MCF 10A (cell line): ENCODE measurements at places on chromosomes 7 and 10. TPM values are rescaled to one million over a fixed set of nuclear protein-coding genes. Genes with fewer than 3 reads are reported as not detected.
A peak's percentile ranks its signal among the peaks of the same experiment; 100 is the strongest.

DNA sequence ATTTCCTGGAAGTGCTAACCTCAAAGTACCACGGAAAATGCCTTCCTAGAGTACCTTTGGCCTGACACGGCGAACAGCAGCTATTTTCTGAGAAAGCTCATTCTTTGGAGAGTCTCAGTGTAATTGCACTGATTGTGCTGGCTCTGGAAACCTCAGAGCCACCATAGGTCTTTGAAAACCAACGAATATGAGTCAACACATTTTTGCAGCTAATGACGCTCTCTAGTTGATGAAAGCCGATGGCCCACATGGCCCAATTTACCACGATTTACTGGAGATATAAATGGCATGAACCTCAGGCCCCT is 187.1 kb downstream of the ADARB2 start:
- no peak overlapping the region for H3K4me3 ChIP-seq
- H3K27me3 ChIP-seq = no peaks in the 10 kb centered on the region

DNA sequence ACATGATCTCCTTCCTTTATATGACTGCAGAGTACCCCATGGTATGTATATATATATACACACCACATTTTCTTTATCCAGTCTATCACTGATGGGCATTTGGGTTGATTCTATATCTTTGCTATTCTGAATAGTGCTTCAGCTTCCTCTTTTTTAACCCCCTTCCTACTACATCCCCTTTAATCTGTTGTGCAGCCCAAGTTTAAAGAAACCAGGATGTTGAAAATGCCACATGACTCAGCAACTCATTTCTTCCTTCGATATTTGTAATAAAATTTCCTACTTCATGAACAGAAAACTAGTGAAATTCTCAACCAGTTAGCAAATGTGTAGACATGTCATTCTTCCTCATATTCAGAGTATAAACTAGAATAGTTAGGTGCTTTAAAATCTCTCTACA is 1245.7 kb upstream of the SORCS1 start:
- no peaks in the 10 kb centered on the region for H3K4me1 ChIP-seq
- no peaks in the 10 kb centered on the region for H3K36me3 ChIP-seq
- H3K27me3 ChIP-seq = no peaks in the 10 kb centered on the region
- DNase-seq = no peak

- H3K4me1 ChIP-seq = no peaks in the 10 kb centered on the region
- H3K36me3 ChIP-seq = no peaks in the 10 kb centered on the region
- no peak overlapping the region for H3K27ac ChIP-seq
- H3K27me3 ChIP-seq = no peaks in the 10 kb centered on the region
- peak; percentile 26 for DNase-seq
- H3K4me3 ChIP-seq = no peak overlapping the region
Measured at GRCh38 chr10:98361131-98362025, 53.6 kb downstream of the PYROXD2 start.

DNA sequence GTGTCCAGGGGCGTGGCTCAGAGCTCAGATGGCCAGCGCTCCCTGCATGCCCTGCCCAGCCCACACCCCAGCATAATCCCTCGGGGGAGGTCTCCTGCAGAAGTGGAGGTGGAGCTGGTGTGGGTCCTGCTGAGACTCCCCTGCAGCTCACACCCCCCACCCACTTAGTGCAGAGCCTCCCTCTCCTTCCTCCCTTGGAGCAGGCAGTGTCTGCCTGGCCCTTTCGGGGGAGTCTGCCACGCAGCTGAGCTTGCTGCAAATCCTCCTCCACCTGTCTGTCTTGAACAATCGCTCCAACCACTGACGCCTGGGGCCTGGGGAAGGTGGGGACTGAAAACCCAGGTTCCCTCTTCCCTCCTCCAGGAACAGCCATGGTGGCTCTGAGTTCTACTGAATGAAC is 219.7 kb upstream of the PPP2R2D start:
- no peak overlapping the region for H3K27ac ChIP-seq
- no peaks in the 10 kb centered on the region for H3K27me3 ChIP-seq
- no peaks in the 10 kb centered on the region for H3K36me3 ChIP-seq

DNA sequence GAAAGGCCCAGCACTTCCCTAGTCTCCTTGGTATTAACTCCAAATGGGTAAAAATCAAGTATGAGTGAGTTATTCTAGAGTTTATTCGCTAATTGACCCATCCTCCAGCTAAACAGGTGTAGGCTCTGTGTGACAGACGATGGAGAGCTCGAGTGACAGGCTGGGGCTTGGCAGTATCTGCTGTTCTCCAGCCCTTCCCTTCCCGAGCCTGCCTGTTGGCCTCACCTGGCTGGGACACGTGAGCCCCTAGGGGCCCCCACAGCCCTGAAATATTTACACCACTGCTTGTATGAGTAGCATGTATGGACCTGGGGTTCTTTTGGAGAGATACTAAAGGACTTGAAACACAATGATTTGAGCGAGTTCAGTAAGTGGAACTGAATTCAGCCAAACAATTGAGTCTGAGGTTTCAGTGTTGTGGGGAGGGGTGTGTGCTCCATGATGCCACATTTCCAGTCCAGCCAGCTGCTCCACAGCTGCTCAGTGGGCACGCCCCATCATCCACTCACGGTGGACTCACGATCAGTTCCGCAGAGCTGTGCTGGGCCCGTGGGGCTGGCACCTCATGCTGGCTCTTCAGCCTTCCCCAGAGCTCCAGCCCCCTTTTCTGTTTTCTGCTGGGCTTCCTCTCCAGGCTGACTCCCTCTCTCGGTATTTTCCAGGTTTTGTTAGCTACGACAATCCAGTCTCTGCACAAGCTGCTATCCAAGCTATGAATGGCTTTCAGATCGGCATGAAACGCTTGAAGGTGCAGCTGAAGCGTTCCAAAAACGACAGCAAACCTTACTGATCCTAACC is 283.0 kb downstream of the USP6NL start:
- no peak for DNase-seq
- no peak overlapping the region for H3K4me3 ChIP-seq
- no peak overlapping the region for H3K27ac ChIP-seq
- H3K27me3 ChIP-seq = no peaks in the 10 kb centered on the region
- H3K36me3 ChIP-seq = no peaks in the 10 kb centered on the region
- H3K4me1 ChIP-seq = peaks cover 16% of the 10 kb centered on the region

DNA sequence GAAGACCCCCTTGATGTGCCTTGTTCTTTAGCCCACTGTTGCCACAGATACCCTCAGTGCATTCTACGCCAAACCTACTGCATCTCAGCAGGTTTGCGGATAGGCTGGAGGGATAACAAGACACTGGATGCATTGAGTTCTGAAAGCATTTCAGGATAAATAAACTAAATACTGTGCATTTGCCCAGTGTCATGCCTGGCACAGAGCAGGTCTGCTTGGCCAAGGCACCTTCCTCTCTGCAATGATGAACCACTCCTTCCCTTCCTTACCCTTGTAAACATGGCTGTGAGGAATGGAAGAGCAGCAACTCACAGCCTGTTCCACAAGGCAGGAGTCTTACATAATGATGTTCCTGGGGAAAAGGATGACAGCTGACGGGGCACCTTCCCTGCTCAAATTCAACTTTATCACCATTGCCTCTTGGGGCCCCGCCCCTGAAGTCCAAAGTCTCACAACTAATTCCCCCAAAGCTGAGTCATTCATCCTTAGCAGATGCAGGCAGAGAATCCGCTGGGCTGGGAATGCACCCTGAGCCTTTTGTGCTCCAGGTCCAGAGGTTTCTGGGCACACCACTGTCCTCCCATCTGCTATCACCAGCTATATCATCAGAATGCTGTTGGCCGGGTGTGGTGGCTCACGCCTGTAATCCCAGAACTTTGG is 11.6 kb downstream of the DDX56 start:
- no peaks in the 10 kb centered on the region for H3K27me3 ChIP-seq
- peaks cover 26% of the 10 kb centered on the region for H3K36me3 ChIP-seq
- H3K27ac ChIP-seq = no peak overlapping the region
- peaks cover 16% of the 10 kb centered on the region for H3K4me1 ChIP-seq
- no peak overlapping the region for H3K4me3 ChIP-seq

DNA sequence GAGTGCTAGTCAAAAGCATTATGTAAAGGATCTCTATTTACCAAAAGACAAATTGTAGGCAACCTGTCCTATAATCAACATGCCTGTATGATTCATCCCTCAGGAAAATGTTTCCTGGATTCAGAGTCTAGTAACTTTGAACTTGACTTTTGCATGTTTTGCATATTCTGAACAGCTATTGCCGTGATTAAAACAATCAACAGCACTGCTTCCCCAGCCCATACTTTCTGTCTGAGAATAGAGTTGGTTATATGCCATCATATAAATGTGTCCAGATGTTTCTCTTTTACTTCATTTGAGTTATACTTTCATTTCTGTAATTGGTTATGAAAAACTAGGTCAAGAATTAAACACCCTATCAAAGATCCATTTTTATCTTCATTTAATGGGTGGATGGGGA is 83.5 kb downstream of the ZMYND11 start:
- no peak overlapping the region for H3K27ac ChIP-seq
- H3K4me3 ChIP-seq = no peak overlapping the region
- H3K4me1 ChIP-seq = no peaks in the 10 kb centered on the region
- DNase-seq = no peak

GRCh38 chr7:57821438-57822382 is 371.7 kb downstream of the ZNF716 start:
- no peaks in the 10 kb centered on the region for H3K4me1 ChIP-seq
- H3K36me3 ChIP-seq = no peaks in the 10 kb centered on the region
- no peak overlapping the region for H3K27ac ChIP-seq
- H3K27me3 ChIP-seq = no peaks in the 10 kb centered on the region
- H3K4me3 ChIP-seq = no peak overlapping the region

GRCh38 chr10:65500716-65501115 is 1425.1 kb upstream of the LRRTM3 start:
- DNase-seq = no peak
- H3K4me3 ChIP-seq = no peak overlapping the region
- H3K27ac ChIP-seq = no peak overlapping the region
- no peaks in the 10 kb centered on the region for H3K4me1 ChIP-seq
- no peaks in the 10 kb centered on the region for H3K36me3 ChIP-seq

DNA sequence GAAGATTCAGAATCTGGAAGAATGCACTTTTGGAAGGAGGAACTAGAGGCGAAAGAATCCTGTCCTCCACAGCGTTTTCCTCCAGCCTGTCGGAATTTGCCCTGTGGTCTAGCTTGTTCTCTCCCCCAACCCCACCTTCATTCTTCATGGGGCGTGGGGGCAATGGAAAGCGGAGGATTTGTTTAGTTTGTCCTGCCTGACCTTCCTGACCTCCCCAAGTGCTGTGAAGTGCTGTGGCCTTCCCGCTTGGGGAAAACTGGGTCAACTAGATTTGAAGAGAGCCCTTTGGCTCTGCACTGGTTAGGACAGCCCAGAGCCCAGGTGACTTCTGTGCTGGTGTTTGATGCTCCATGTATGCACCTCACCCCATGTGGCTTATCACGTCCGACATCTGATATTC is 49.1 kb downstream of the GATA3 start:
- DNase-seq = no peak
- no peak overlapping the region for H3K4me3 ChIP-seq
- no peaks in the 10 kb centered on the region for H3K36me3 ChIP-seq

DNA sequence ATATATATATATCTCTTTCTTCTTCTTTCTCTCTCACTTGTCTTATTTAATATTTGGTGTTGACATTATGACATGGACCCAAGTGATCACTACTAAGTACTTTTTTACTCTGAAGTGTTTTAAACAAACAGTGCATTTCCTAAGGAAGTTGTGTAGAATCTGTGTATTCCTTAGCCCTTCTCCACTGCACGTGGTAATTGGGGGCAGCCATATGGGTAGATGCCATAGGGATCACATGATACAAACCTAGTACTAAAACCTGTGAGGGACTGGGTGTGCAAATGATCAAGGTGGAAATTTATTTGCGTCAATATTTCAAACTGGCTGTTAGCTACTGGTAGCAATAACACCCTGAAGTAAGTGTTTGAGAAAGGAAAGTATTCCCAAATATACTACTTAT is 25.0 kb downstream of the THSD7A start:
- H3K4me3 ChIP-seq = no peak overlapping the region
- no peaks in the 10 kb centered on the region for H3K36me3 ChIP-seq
- peaks cover 22% of the 10 kb centered on the region for H3K27me3 ChIP-seq
- no peak for DNase-seq
- no peak overlapping the region for H3K27ac ChIP-seq
- H3K4me1 ChIP-seq = no peaks in the 10 kb centered on the region

DNA sequence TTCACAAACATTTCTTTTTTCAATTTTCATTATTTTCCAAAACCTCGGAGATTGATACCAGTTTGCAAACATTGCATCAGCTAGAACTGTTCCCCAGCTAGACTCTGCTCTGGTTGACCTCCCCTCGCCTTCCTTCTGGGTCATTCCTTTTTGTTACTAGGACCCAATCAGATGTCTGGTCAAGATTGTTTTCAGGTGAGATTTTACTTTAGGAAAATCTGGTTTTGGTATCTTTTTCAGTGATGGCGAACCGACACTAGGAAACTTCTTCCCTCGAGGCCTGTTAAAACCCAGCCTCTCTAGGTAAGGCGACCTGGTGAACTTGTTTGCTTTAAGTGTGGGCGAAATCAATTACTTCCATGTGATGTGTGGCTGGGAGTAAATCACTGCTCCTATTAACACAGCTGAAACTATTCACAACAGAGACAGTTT is 8.4 kb downstream of the PROSER2 start:
- peak overlapping the region; percentile 32 for H3K27ac ChIP-seq
- no peak for DNase-seq
- H3K4me3 ChIP-seq = no peak overlapping the region

- H3K4me3 ChIP-seq = no peak overlapping the region
- H3K27ac ChIP-seq = no peak overlapping the region
- DNase-seq = no peak
- H3K36me3 ChIP-seq = no peaks in the 10 kb centered on the region
Measured at GRCh38 chr10:107481881-107482280, 317.4 kb upstream of the SORCS1 start.

GRCh38 chr10:89889606-89890005 is 188.2 kb downstream of the KIF20B start:
- H3K4me3 ChIP-seq = no peak overlapping the region
- no peak overlapping the region for H3K27ac ChIP-seq
- H3K36me3 ChIP-seq = peaks cover 6% of the 10 kb centered on the region
- H3K27me3 ChIP-seq = no peaks in the 10 kb centered on the region

Gene PRKAR2B
- 0.15 TPM in 1 of 2 replicates, not detected in the other for total RNA-seq

Gene GRID2IP
- not detected in 2 replicates for total RNA-seq

Gene TMEM139
- 8.1 and 9.2 TPM in 2 replicates for total RNA-seq

Gene STEAP1B
- total RNA-seq = not detected in 2 replicates

Gene HOXA9
- total RNA-seq = 6.9 and 7.6 TPM in 2 replicates

Gene WBP1L
- total RNA-seq = 19.8 and 24.8 TPM in 2 replicates

Gene MOGAT3
- total RNA-seq = not detected in 2 replicates
